ENCODE measurements at places on chromosomes 1 and 21.

DNA sequence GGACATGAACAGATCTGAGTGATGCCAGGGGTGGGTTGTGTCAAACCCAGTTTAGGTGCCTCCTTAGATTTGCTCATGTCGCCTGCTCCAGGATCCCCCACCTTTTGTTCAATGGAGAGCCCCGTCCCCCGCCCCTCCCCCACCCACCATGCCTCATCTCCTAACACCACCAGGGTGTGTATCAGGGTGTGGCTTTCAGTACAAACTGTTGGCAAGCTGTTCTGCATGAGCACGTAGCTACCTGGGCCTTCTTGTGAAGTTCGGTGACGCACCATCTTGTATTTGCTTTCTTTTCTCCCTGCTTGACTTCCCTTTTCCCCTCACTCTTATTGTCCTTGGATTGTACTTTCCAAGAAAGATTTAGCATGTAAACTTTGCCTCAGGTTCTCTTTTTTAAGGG is 94.8 kb downstream of the EBNA1BP2 start:
- no peak for DNase-seq

DNA sequence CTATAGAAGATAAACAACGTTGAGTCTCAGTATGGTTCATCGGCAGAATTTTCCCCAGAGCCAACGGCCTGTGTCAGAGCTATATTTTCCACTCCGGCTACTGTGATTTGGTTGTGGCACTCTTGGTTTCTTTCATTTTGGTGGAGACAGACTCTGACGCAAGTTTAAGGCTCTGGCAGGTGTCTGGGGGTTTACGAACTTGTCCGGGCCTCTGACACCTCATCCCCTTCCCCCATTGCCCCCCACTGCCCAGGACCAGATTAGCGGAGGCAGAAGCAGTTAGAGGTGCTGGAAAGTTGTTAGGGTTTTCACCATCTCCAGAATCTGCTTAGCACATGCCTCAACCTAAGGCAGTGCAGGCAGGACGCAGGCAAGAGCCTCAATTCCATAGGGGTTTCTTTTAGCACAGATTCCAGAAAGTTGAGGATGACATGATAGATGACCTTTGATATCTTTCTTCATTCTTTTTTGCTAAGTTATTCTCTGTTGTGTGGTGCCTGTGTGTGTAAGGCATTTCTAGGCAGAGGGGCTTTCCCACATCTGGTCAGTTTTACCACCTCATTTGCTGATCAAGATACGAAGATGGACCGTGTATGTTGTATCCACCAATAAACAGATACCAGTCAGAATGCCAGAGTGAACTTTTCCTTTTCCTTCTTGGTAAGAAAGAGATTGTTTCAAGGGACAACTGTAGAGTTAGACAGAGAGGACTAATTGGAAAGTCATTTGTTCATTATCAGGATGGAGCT is 18.4 kb upstream of the IL10 start:
- no peak for DNase-seq

DNA sequence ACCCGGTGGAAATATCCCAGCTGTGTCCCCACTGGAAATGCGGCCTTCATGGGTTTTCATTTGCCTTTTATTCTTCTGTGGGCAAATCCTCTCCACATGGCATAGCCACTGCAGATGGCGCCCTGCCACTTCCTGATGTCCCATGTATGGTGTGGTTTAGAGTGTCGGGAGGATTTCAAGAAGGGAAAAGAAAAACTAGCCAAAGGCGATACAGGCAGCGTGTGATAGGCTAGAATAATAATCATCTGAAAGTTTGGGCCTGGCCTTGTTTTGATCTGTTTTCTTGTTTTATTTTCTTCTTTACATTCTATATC is 123.6 kb downstream of the PEX14 start:
- DNase-seq = peak; percentile 52

DNA sequence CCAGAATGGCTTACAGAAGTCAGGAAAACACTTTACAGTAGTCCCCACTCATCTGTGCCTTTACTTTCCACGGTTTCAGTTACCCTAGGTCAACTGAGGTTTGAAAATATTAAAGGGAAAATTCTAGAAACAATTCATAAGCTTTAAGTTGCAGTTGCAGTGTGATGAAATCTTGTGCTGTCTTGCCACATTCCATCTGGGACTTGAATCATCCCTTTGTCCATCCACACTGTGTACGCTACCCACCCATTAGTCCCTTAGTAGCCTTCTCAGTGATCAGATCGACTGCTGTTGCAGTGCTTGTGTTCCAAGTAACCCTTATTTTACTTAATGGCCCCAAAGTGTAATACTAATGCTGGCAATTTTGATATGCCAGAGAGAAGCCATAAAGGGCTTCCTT is 30.5 kb downstream of the ZCCHC17 start:
- no peak for DNase-seq

- peak; percentile 29 for DNase-seq
Measured at GRCh38 chr1:20194757-20195461, 8.6 kb upstream of the PLA2G2C start.

DNA sequence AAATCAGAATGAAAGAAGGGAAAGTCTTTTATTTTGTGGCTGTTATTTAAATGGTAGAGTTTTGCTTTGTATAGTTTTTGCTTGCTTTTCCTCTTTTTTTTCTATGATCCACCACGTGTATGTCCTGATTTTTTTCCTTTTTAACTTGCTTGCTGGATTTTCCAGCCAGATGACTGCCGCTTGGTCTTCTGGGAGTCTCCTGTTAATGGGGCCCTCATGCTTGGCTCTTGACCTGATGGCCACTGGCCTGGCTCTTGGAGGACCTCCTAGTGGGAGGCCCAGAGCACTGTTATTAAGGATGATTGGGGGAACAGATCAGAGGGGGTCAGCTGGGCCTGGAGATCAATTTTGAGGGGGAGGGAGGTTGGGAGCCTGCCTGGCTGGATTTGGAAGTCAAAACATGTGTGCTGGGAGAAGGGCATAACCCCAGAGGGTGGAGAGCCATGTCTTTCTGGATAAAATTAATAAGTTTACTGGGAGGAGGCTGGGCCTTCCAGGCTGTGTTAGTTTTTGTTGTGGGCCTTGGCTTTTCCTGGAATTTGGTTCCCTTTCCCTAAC is 1.2 kb downstream of the FGGY start:
- no peak for DNase-seq

DNA sequence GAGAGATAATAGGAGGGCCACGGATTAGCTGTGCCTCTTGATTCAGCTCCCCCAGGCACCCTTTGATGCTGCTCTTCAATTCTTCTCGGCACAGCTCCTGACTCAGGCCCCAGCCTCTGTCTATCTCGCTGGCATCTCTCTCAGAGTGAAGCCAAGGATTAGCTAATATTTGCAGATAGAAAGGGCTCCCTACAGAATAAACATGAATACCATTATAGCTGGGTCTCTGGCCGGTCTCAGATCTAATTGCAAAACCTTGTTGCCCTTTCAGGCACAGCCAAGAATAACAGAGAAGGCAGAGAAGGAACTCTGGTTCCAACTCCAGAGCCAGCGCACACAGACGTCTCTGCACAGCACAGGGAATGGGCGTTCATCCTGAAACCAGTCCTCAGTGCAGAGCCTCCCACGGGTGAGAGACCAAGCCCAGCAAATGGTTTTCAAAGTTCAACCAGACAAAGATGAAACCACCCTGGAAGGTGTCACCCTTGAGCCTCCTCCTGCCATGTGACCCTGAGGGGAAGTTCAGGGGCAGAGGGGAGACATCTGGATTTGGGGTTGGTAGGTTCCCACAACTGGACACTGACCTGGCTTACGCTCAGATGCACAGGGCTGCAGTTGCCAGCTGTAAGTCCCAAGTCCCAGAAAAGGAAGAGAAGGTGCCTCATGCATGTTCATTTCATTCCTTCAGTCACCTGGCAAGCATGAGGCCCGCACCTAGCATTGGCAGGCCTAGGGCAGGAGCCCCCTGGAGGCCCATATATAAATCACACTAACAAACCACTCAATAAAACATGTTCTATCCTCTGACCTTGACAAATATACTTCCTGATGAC is 394.0 kb downstream of the NPHP4 start:
- no peak for DNase-seq

- no peak for DNase-seq
Measured at GRCh38 chr21:44375281-44375651, 21.8 kb downstream of the TRPM2 start.

GRCh38 chr1:151940541-151940940 is 31.2 kb upstream of the THEM4 start:
- DNase-seq = no peak

DNA sequence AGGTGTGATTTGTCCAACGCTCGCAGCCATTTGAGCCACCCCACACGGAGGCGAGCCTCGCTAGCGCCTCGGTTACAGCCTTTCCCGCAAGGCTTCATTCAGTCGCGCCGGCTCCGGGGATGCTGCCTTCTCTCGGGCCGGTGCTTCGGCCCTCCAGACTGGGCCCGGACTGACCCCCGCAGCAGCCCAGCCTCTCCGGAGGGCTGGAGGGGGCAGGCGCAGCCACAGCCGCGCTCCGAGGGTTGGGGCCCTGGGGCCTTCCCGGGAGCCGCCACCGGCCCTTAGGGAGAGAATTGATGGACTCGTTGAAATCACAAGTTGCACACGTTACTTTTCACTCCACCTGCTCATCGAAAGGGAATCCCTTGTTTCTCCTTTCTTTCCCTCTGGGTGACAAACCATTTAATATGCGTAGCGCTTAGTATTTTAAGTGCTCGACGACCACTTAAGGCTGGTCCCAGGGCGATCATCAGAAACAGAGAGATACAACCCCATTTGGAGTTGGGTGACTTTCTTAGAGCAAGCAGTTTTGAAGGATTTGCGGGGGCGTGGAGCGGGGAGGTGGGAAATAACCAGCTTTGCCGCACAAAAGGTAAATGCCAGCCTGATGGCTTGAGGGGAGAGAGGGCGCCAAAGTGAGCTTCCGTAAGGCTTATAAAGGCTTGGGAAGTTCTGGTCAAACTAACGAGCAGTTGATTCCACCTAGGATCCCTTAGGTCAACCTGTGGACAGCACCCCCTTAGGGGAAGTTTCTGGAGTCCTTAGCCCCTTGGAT is 24.6 kb upstream of the ENAH start:
- DNase-seq = no peak

GRCh38 chr1:161486806-161487741 is 18.2 kb upstream of the FCGR2A start:
- peak; percentile 33 for DNase-seq

GRCh38 chr1:9459816-9460407 is 79.4 kb upstream of the SLC25A33 start:
- DNase-seq = no peak

DNA sequence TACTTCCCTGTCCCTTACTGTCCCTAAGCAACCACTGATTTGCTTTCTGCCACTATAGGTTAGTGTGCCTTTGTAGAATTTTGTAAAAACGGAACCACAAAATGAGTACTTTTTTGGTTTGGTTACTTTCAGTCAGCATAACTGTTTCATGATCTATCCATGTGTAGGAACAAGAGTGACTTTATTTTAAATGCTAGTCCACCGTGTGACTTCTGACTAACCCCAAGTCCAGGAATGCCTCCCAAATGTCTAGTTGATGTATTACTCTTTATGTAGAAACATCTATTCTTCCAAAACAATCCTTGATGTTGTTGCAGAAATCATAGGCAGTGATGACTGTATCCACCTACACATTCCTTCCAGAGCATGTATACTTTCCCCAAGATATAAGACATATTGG is 21.3 kb downstream of the ATPAF1 start:
- DNase-seq = no peak

DNA sequence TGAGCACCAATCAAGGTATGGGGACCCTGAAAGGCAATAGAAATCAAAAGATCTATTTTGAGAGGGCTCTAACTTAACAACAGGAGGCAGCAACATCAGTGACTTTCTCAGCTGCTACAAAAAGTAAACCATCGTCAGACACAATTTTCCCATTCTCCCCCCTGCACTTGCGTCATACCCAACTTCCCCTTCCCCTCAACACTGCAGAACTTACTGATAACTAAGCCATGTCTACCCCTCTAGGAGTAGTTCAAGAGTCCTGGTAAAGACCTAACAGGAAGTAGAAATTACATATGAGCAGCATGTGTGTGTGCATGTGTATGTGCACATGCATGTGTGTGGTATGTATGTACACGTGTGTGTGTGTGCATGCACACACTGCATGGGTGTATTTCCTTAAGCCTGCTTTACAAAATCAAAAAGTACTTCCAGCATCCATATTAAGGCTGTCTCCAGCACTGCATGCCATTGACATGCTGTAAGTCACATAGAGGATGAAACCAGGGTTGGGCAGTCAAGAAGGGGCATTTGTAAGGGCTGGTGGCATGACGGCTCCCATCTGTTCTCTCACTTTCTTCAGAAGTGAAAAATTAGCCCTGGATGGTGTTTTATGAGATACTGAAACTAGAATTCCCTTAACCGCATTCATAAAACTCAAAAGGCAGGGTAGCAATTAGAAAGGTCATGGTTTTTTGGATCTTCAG is 460.1 kb upstream of the RUNX1 start:
- DNase-seq = no peak

DNA sequence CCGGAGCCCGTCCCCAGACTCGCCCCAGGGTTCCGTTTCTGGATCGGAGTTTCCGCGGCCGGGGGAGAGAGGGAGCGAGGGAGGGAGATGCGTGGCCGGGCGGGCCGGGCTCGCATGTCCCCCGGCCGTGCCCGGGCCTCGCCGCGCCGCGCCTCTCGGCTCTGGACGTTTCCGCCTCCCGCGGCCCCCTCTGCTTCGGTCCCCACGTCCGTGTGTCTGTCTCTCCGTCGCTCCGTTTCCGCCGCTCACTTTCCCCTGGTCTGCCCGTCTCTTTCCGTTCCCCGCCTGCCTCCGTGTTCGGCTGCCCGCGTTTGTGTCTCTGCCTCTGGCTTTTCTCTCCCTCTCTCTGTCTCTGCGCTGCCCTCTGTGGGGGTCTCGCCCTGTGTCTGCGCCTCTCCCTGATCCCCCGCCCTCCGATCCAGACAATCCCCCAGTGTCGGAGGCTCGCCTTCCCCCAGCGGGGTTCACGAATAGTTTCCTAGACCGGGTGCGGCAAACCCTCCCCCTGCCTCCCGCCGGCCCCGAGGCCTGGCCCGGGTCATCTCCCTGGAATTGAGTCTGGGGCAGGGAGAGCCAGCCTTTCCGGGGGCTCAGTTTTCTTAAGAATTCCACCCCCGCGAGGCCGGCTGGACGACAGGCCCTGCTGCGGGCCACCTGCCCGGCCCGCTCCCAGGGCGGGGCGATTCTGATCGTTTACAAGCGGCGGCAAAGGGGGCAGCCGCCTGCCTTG is 735 bp downstream of the NBL1 start:
- no peak for DNase-seq

GRCh38 chr1:94693029-94693428 is 127.1 kb upstream of the SLC44A3 start:
- DNase-seq = no peak

- no peak for DNase-seq
Measured at GRCh38 chr1:3084726-3085125, 15.7 kb downstream of the PRDM16 start.

DNA sequence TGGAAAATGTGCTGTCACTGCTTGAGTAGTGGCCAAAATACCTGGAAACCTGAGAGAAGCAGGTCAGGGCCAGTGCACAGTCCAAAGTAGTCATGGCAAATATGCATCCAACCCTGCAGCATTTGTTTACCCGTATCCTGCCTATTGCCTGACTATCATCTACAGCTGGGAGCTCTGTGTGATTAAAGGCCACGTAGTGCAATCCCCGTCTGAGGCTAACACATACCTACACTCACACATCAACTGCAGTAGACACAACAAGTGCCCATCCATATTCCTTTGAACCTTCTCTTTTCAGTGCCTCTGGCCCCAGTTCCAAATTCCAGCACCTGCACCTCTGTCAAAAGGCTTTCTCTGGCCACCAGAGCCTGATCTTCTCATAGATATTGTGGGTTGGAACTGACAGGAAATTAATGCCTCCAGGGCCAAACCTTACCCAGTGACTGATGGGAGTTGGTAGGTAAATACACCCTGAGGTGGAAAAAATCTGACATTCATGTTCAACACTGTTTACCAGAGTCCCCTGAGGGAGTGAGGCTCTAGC is 383.0 kb downstream of the SETD4 start:
- no peak for DNase-seq
